ENCODE measurements at places on chromosomes 4 and X. TPM values are rescaled to one million over a fixed set of nuclear protein-coding genes. Genes with fewer than 3 reads are reported as not detected.

FGB gene
- 1.0 TPM for total RNA-seq

CXorf65 gene
- total RNA-seq: not detected

AMBN gene
- total RNA-seq: not detected

BANK1 gene
- total RNA-seq: 0.73 TPM

MAGEE2 gene
- total RNA-seq: 0.12 TPM

SYN1 gene
- 0.78 TPM for total RNA-seq

MAGEC2 gene
- total RNA-seq: not detected

DMRTC1B gene
- total RNA-seq: 1.5 TPM

POU3F4 gene
- 1.0 TPM for total RNA-seq

SSX2B gene
- total RNA-seq: not detected

VSIG4 gene
- 79.9 TPM for total RNA-seq
